ENCODE measurements at places on chromosomes 3 and 15.

- no peak for DNase-seq
Measured at GRCh38 chr3:98048586-98048985, 13.5 kb upstream of the GABRR3 start.

- DNase-seq, result no peak
Measured at GRCh38 chr15:81398910-81399551, 25.0 kb upstream of the TMC3 start.

GRCh38 chr15:40650479-40650878, 44.5 kb upstream of the RAD51 start:
- no peak for DNase-seq

DNA sequence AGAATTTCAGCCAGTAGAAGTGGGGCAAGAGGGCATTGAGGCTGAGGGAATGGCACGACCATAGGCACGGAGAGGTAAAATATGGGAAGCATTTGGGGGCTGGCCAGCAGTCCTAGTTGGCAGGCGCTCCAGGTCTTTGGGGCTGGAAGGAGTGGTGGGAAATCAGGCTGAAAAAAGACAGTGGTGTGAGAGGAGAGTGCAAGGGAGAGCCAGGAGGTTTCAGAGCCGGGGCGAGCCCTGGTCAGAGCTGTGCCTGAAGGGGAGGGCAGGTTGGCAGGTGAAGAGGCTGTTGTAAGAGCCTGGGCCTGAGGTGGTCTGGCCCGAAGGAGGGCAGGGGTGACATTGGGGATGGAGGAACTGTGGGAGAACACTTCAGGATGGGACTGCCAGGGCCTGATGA, 1.6 kb upstream of the IDH3A start:
- no peak for DNase-seq

DNA sequence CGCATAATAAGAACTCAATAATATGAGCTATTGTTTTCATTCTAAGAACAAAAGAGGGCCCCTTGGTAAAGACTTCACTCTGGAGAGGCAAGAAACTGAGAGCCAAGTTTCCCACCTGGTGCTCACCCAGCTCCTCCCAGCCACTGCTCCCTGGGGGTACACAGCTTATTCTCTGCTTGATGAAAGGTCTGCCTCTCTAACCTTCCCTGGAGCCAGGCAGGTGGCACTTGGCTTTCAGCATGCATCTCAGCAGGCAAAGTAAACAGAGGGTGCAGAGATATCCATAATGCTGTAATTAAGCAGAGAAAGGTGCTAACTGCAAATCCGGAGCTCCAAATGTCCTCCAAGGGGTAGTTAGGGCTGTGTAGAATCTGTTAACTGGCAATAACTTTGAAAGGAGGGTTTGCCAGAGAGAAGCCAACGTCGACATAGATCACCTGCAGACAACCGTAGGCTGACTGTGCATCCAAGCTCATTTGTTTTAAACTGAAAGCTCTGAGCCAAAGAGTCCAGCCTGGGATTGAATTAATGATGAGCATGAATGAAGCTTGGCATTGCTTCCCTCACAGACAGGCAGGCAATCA, 159.6 kb upstream of the PROK2 start:
- DNase-seq, result no peak

GRCh38 chr3:4729061-4729973, 236.2 kb downstream of the ITPR1 start:
- DNase-seq, result no peak

DNA sequence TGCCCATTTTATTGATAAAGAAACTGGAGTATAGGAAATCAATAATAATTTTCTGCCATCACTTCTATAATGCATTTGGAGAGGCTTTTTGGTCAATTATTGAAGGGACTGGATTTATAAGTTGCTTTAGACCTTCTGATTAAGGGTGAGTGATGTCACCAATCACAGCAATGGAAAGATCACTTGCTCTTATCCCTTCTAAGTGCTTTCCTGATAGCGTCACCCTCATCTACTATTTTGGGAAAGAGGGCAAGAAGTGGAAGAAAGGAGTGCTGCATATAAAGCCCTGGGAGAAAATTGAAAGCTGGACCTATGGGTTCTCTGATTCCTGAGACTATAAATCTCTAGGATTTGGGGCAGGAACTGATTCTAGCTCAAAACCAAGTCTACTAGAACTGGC, 771.3 kb downstream of the AGBL1 start:
- no peak for DNase-seq

- no peak for DNase-seq
Measured at GRCh38 chr3:37072892-37073291, 79.6 kb downstream of the MLH1 start.

GRCh38 chr3:74067296-74067695, 442.6 kb upstream of the PDZRN3 start:
- no peak for DNase-seq

GRCh38 chr3:105564546-105565288, 198.0 kb downstream of the ALCAM start:
- DNase-seq, result no peak

DNA sequence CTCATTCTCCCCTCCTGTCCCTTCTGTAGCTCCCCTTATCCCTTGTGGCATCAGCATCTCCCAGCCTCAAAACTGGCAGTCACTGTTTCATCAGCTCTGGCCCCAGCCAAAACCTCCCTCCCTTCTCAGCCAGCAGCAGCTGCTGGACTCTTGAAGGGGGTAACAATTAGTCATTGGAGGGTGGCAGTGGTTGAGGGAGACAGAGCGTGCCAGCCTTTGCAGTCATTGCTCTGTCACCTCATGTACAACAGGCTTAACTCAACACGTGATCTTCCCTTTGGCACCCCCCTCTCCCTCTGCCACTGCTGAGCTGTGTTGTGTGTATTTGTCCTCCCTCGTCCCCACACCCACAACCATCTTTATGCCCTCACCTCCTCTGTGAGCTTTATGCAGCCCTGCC, 28.2 kb downstream of the RBP2 start:
- DNase-seq, result no peak

GRCh38 chr15:29289173-29289572, 19.6 kb upstream of the NSMCE3 start:
- DNase-seq, result no peak

- no peak for DNase-seq
Measured at GRCh38 chr3:183106635-183107034, 7.3 kb upstream of the MCCC1 start.

- DNase-seq, result no peak
Measured at GRCh38 chr15:64400583-64400982, 12.9 kb downstream of the TRIP4 start.

GRCh38 chr15:96171853-96172296, 158.6 kb upstream of the NR2F2 start:
- DNase-seq, result no peak

DNA sequence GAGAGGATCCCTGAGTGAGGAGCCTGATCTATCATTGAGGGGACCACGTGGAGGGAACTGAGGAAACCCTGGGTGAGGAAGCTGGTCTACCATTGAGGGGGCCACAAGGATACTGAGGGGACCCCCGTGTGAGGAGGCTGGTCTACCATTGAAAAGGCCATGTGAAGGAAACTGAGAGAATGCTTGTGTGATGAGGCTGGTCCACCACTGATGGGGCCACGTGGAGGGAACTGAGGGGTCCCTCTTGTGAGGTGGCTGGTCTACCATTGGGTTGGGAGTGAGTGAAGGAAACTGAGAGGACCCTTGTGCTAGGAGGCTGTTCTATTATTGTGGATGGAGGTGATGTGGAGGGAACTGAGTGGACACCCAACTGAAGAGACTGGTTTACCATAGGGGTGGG, 161.3 kb downstream of the FBLN2 start:
- DNase-seq, result no peak

- DNase-seq, result no peak
Measured at GRCh38 chr3:115194476-115194875, 47.4 kb upstream of the ZBTB20 start.

- DNase-seq, result no peak
Measured at GRCh38 chr3:153666991-153667740, 454.0 kb upstream of the ARHGEF26 start.

DNA sequence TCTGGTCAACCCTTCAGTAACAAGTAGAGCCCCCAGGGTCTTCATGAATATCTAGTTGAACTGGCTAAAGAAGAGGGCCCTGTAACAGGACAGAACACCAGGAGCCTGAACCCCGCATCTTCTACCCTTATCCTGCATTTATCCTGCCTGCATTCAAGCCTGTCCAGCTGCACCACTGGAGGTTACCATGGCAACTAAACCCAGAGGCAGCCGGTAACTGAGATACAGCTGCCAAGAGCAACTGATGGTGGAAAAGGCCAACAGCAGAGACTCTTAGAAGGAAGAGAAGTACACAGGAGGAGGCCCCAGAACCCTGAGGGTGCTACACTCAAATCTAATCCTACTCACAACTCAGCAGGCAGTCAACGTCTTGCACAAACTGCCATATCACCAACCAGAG, 3.7 kb upstream of the PRKAR2A start:
- DNase-seq, result no peak

DNA sequence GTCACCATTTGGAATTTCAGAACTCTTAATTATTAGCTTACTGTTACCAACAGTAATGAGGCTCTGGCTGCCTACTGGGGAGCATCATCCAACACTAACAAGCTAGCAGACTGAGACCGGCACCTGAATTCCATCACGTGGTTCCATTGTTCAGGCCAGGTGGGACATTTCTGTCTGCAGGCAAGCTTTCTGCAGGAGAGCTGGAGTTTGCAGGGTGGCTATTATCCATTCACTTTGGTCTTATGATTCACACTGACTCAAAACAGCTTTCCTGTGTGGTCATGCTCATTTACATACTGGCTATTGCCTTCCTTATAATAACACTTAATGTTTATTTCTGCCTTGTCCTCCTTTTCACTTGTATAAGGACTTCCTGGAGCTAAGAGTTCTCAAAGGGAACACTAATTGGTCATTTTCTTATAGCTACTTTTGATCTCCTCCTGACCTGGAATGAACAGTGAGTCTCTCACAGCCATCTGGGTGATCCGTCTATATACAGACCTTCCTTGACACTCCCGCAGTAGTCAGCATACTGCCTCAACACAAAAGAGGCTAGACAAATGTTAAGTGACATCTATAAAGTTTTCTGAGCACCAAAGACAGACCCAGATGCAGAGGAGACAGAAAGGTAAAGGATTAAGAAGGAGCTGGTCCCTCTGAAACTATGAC, 695.4 kb downstream of the FHIT start:
- DNase-seq, result no peak

DNA sequence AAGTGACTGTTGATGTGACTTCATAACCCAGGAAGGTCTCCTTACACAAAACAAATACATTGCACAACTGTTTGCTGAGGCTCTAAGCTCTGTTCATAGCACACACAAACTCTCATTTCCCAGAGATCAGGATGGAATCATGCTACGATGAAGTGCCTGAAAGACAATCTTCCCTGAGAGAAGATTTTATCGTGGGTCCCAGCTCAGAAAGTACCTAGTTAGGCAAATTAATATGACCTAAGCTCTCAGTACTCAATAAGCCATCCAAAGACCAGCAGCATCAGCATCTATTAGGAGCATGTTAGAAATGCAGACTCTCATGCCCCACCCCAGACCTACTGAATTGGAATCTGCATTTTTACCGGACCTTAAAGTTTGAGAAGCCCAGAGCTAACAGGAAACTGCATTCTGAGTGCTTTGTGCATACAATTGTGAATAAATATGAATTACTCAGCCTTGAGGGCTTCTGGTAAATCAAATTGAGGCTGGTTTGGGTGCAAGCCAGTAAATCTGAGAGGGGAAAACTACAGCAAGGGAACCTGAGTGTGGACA, 161.5 kb upstream of the C2CD4B start:
- no peak for DNase-seq

GRCh38 chr3:186330772-186331460, 31.1 kb downstream of the DGKG start:
- DNase-seq, result no peak

DNA sequence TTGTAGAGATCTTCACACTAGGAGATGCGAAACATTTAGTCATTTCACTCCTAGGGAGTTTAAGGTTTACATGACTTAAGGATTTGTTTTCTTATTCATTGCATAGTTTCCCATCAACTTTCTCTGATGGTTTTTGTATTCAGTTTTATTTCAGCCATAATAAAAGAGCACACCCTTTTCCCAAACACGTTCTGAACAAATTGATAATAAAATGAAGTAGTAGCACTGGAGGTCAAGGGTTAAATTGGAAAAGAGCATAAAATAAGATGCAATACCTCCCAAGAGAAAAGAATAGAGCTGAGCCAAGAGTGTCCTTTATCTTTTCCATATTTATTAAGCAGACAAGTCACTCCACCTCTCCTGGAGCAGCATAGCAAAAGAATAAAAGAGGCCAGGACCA, 104.9 kb downstream of the SYNPR start:
- no peak for DNase-seq

DNA sequence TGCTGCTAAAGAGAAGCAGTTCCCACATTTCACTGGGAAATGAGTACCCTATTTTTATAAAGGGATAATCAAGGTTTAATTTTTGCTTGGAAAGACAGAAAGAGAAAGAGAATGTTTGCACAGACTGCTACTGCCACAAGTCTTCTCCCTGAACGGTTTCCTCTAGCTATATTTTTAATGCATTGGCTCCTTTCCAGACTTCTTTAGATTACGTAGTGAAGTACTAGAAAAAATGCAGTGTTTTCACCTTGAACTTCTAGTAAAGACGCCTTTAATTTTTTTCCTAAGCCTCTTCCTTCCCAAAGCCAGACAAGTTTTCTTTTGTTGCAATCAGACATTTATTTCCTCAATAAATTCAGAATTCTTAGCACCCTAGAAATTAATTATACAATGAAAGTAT, 248.3 kb upstream of the CCDC54 start:
- no peak for DNase-seq

DNA sequence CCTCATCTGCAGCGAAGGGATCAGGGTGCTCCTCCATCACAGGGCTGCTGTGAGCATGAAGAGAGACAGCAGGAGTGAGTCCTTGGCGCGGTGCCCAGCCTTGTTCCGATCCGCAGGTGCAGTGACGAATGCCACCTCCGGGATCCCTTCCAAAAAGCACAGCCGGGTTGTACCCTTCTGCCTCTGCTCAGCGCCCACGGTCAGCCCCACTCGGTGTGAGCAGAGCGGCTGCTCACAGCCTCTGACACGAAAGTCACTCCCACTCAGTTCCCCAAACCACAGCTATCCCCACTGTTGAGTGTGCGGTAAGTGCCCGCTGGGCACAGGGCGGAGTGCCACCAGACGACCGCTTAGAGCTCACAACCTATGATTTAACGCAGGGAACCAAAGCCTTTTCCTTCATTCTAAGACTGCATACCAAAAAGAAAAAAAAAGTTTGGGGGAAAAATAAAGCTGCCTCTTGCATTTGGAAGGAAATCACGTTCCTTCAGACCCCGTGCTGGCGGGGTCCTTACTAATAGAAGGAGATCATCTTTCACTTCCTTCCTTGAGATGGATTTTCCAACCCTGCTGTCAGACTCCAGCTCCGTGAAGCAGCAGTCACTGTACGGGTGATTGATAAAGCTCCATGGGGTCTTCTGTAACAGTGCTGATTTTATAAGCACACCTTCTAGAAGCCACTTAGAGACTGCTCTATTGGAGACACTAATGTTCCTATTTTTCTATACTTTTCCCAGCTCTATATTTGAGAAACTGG, 34.7 kb upstream of the TUBGCP5 start:
- no peak for DNase-seq

DNA sequence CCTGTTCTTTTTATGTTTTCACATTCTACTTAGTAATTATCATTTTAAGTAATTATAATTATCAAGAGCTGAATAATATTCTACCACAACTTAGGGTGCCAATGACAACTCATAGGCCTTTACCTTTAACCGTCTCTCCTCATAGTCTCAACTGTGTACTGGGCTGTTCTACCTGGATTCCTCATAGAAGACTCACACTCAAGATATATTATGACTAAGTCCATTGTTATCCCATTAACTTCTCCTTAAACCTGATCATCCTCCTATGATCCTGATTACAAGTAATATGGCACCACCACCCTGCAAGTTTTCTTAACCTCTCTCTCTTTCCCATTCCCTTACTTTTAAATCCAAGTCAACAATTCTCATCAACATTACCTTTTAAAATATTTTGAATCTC, 285.9 kb upstream of the VEPH1 start:
- no peak for DNase-seq

All from CD4-positive, alpha-beta T cell treated with Interleukin-2 at 100 ng/mL for 4 hours (primary cell).